ENCODE measurements at places on chromosomes 11 and 22.

- DNase-seq = no peak
These were observed 81.6 kb upstream of the SUSD2 start for GRCh38 chr22:24099666-24100065.

DNA sequence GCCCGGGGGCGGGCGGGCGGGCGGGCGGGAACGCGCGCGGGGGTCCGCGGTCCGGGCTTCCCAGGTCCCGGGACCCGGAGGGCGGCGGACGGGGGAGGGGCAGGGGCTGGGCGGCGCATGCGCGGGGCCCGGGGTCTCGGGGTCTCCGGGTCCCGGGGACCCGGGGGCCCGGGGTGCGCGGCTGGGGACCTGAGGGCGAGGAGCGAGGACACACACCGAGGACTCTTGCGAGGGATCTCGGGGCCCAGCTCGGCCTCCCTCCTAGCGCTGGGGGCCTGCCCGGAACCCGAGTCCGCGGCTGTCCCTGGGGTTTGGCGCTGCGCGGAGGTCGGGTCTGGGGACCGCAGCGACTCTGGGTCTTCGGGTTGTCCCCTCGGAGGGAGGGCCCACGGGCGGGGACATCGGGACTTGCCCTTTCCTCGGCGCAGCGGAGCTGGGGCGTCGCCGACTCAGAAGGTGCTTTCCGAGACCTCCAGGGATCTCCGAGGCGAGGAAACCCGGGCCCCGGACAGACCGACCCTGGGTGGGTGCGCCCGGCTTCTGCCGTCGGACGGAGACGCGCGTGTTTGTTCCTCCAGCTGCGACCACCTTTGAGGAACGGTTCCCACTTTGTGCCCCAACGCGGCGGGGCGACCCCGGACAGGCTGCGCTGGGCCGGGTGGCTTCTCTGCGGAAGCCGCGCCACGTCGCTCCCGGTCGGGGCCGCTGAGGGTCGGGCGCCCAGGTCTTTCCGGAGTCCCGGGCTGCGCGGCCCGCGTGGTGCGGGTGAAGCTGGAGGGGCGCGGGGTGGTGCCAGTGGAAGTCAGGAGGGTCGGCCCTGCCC lies 540 bp downstream of the PPARA start:
- DNase-seq = peak; percentile 47

GRCh38 chr11:66835768-66836405 lies 7.4 kb upstream of the RCE1 start:
- DNase-seq = no peak

DNA sequence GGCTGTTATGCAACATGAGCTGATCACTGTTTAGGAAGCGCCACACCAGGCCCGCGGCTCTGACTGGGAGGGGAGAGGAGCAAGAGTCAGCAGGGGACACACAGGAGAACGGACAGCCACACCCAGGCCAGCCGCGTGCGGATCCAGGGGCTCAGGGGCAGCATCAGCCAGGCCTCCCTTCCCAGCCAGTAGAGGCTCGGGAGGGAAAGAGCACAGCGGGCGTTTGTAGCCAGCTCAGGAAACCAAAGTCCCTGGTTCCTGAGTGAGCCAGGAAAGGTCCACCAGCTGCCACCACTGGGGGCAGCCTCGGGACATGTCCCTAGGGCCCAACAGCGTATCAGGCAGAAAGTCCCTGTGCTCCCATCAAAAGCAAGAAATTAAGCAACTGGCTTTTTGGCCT lies 71.8 kb upstream of the PITPNB start:
- DNase-seq = peak; percentile 83

GRCh38 chr11:46321757-46322156 lies 25.5 kb upstream of the DGKZ start:
- no peak for DNase-seq

DNA sequence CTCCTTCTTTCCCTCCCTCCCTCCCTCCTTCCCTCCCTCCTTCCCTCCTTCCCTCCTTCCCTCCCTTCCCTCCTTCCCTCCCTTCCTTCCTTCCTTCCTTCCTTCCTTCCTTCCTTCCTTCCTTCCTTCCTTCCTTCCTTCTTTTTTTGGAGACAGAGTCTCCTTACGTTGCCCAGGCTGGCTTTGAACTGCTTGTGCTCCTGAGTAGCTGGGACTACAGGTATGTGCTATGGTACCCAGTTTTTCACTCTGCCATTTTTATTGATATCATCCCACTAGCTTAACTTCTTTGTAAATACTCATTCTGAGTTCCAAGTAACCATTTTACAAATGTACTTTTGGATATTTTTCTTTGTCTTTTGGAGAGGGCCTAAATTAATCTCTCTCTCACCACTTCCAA lies 336.8 kb upstream of the DDI1 start:
- DNase-seq = no peak

Measured in BE2C (cell line).